Esophagus squamous epithelium (tissue), 5 donors: ENCODE measurements at places on chromosomes 12 and 14. TPM values are rescaled to one million over a fixed set of nuclear protein-coding genes. Genes with fewer than 3 reads are reported as not detected.

DNA sequence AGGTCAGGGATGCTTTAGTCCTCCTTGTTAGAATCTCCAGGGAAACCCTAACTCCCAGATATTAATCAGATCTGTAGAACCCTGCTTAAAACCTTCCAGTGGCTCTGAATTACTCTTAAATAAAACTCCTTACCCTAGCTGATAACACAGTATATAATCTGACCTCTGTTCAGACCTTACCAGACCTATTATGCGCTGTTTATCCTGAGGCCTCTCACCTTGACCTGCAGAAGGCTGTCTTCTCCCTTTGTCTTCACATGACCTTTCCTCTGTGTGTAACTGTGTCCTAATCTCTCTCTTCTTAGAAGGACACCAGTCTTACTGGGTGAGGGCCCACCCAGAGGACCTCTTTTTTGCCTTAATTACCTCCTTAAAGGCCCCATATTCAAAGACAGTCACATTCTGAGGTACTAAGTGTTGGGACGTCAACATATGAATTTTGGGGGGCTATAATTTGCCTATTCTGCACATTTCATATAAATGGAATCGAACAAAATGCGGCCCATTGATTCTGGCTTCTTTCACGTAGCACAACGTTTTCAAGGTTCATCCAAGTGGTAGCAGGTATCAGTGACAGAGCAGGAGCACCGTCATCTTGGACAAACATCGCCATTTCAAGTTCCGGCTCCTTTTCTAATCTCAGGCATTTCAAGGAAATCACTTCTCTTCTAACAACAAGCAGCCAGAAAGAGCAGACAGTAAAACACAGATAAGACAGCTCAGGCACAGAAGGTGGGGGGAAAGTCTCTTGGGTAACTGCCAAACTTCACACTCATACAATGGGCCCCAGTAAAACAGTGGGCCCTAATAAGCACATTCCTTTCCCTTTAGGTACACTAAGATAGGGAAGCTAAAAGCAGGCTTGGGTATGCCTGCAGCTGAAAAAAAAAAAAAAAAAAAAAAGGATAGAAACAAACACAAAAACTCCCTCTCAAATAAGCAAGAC lies 200.2 kb upstream of the NUDT4 start:
- peak overlapping the region; percentile 53 for H3K27ac ChIP-seq
- no peak overlapping the region for H3K4me3 ChIP-seq
- no peak for DNase-seq
- no peaks in the 10 kb centered on the region for H3K36me3 ChIP-seq

DNA sequence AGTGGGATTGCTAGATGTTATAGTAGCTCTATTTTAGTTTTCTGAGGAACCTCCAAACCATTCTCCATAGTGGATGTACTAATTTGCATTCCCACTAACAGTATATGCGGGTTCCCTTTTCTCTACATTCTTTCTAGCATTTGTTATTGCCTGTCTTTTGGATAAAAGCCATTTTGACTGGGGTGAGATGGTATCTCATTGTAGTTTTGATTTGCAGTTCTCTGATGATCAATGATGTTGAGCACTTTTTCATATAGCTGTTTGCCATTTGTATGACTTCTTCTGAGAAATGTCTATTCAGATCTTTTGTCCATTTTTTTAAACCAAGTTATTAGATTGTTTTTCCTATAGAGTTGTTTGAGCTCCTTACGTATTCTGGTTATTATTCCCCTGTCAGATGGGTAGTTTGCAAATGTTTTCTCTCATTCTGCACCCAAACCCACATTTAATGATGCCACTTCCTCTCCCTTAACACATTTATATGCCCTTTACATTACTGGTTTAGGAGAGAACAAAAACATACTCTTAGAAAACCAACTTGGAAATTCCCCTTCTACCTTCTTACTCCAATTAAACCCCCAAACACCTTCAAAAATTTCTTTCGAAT lies 48.2 kb downstream of the NELL2 start:
- H3K27ac ChIP-seq, result no peak overlapping the region
- no peak for DNase-seq
- H3K36me3 ChIP-seq, result no peaks in the 10 kb centered on the region
- no peak overlapping the region for H3K4me3 ChIP-seq
- no peaks in the 10 kb centered on the region for H3K4me1 ChIP-seq
- no peaks in the 10 kb centered on the region for H3K27me3 ChIP-seq

- peak overlapping the region; percentile 88 for H3K4me3 ChIP-seq
- H3K4me1 ChIP-seq, result peaks cover 14% of the 10 kb centered on the region
- no peaks in the 10 kb centered on the region for H3K27me3 ChIP-seq
- H3K36me3 ChIP-seq, result no peaks in the 10 kb centered on the region
- H3K27ac ChIP-seq, result peak overlapping the region; percentile 95
- DNase-seq, result no peak
These were observed 764 bp downstream of the RBM25 start for GRCh38 chr14:73058922-73059673.

DNA sequence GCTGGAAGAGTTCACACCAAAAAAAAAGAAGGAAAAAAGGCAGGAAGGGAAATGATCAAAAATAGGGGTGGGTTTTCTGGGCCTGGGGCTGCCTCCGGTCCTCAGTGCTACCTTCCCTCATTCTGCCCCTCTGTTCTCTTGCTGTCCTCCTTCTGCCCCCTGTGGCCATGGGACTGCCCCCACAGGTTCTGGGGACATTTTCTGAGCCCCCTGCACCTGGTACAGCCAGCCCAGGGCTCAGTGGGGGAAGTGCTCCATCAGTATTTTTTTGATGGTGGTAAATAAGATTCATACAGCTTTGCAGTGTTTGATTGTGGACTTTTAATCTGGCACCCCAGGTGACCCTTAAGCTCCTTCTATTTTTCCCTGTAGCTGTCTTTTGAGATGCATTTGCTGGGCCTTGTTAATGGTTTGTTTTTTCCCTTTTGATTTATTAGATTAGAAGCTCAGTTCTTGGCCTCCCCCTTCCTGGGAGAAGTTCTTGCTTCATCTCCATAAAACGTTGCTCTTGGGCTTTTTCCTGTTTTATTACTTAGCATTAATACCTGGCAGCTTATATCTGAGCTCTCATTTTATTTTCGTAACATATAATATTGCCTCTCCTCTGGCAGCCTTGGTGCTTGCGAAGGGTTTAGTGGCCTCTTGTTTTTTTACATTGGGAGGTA lies 43.1 kb downstream of the CHST11 start:
- DNase-seq, result no peak
- H3K27ac ChIP-seq, result no peak overlapping the region
- H3K36me3 ChIP-seq, result no peaks in the 10 kb centered on the region
- H3K27me3 ChIP-seq, result no peaks in the 10 kb centered on the region

GRCh38 chr14:48350971-48351370 lies 675.6 kb upstream of the MDGA2 start:
- H3K4me1 ChIP-seq, result no peaks in the 10 kb centered on the region
- H3K4me3 ChIP-seq, result no peak overlapping the region
- H3K36me3 ChIP-seq, result no peaks in the 10 kb centered on the region
- H3K27ac ChIP-seq, result no peak overlapping the region

Gene GPR132
- 5.0 TPM for total RNA-seq

Gene SYNDIG1L
- not detected for total RNA-seq

Gene NEUROD4
- total RNA-seq, result not detected

Gene OVCH1
- total RNA-seq, result not detected

Gene KLHL33
- not detected for total RNA-seq
